ENCODE measurements at places on chromosomes 11 and 22. TPM values are rescaled to one million over a fixed set of nuclear protein-coding genes. Genes with fewer than 3 reads are reported as not detected.

DNA sequence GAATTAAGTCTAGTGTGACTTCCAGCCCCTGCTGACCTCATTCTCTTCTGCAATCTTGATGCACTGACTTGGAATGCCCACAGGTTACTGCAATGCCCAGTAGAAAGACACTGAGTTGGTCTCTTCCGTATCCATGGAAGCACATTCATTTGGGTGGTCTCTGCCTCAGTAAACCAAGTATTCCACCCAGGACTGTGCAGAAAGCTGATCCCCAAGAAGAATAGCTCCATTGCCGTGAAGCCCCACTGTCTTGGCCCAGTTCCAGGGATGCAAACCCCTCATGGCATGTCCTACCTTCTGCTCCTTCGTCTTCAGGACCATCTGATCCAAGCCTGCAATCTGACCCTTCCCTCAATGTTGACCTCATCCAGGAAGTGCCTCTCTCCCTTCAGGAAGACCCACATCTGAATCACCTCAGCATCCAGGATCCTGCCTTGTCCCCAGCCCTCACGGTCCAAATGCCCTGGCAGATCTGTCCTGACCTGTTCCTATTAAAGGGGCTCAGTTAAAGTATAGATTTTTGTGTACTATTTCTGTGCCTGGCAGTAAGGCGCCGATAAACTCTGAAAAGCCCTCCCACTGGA, 425.8 kb downstream of the SOX6 start:
- H3K27me3 ChIP-seq, result no peaks in the 10 kb centered on the region
- H3K4me1 ChIP-seq, result no peaks in the 10 kb centered on the region
- no peaks in the 10 kb centered on the region for H3K36me3 ChIP-seq
- H3K27ac ChIP-seq, result no peak overlapping the region
- H3K4me3 ChIP-seq, result no peak overlapping the region

DNA sequence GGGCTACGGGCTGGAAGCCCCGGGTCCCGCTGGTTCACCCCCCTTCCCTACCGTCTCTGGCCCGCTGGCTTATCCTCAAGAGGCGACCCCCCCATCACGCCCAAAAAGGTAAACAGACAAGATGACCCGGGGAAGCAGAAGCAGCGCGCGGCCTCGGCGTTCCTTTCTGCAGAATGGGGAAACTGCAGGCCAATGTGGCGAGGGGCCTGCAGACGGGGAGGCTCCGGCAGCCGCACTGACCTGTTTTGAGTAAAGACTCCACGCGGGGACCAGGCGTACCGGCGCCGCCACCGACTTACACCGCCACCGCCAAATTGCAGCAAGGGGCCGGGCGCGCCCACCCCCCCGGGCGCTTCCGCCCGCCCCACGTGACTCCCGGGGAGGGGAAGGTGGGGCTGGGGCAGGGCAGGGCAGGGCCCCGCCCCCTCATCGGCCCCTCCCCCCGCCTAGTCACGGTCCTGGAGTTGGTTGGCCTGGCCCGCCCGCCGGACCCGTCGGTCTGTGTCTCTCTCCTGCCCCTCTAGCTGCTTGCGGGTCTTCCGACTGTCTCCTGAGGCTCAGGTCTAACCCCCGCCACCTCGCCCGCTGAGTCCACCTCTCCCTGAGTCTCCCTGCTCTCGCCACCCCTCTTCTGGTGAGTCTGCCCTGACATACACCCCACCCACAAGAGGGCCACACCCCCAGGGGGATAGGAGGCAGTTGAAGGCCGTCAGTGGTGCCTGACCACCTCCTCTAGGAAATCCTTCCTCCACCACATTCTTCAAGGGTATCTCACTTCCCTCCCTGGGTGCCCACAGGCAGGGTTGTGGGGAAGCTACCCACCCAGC, at the start of gene ARAP1:
Gene ARAP1, minus strand, starts transcription at position 321 of the 827 bp plus-strand sequence. CDS start 25,280 bp downstream, outside the sequence.
- DNase-seq, result peak; percentile 90
- no peaks in the 10 kb centered on the region for H3K27me3 ChIP-seq

TPST2 gene
- 39.9 TPM for total RNA-seq

- peak overlapping the region; percentile 96 for H3K27ac ChIP-seq
- peak; percentile 98 for DNase-seq
- no peaks in the 10 kb centered on the region for H3K36me3 ChIP-seq
- peaks cover 54% of the 10 kb centered on the region for H3K4me1 ChIP-seq
- no peaks in the 10 kb centered on the region for H3K27me3 ChIP-seq
Measured at GRCh38 chr11:46290598-46291309, 13.3 kb downstream of the CREB3L1 start.

DNA sequence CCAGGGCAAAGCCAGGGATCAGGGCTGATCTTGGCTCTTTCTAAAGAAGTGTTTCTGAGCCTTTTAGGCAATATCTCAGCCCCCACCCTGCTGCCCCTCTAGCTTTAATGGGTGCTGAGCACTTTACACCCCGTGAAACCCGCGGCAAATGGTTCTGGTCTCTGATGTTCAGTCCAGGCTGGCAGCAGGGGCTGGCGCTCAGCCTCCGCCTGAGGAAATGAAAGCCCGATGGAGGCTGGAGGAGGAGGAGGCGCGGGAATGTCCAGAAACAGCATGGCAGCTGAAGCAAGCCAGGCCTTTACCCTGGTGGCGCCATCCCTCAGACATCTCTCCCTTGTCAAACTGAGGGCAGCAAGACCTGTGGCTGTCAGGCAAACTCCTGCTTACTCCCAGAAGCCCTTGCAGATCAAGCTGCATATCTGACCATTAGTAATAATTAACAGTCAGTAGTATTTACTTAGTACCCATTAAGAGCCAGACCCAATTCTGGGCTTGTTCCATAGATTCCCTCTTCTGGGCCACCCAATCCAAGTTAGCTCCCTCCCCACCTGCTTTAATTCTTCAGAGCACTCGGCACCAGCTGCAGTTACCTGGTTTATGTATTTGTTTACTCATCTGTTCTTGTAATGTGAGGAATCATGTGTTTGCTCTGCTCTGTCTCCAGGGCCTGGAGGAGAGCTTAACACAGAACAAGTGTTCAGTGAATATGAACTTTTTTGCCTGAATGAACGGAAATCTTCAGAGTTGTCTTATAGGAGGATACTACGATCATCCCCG, 15.0 kb upstream of the ALX4 start:
- no peak overlapping the region for H3K4me3 ChIP-seq
- peaks cover 12% of the 10 kb centered on the region for H3K4me1 ChIP-seq
- H3K27ac ChIP-seq, result peak overlapping the region; percentile 48
- DNase-seq, result peak; percentile 62
- no peaks in the 10 kb centered on the region for H3K36me3 ChIP-seq

DNA sequence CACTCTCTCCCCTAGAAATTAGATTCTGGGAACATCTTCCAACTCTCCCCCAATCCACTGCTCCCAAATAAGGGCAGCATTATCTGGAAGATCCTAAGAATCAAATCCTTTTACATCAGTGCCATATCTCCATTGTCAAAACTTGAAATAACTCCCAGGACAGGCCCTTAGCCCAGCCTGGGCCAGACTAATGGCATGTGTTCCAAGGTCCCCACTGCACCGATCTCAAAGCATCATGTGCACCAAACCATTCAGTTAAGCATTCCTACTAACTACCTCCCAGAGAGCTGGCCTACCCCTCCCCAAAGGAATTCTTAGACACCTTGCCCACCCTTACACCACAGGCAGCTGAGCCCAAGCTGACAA, 44.2 kb upstream of the POU2AF1 start:
- no peaks in the 10 kb centered on the region for H3K36me3 ChIP-seq
- no peaks in the 10 kb centered on the region for H3K4me1 ChIP-seq
- H3K27ac ChIP-seq, result no peak overlapping the region
- DNase-seq, result no peak
- H3K4me3 ChIP-seq, result no peak overlapping the region
- no peaks in the 10 kb centered on the region for H3K27me3 ChIP-seq

GRCh38 chr11:28146123-28146751, 38.0 kb downstream of the METTL15 start:
- DNase-seq, result peak; percentile 12
- H3K36me3 ChIP-seq, result no peaks in the 10 kb centered on the region
- no peaks in the 10 kb centered on the region for H3K27me3 ChIP-seq
- H3K4me3 ChIP-seq, result no peak overlapping the region
- H3K4me1 ChIP-seq, result no peaks in the 10 kb centered on the region

DNA sequence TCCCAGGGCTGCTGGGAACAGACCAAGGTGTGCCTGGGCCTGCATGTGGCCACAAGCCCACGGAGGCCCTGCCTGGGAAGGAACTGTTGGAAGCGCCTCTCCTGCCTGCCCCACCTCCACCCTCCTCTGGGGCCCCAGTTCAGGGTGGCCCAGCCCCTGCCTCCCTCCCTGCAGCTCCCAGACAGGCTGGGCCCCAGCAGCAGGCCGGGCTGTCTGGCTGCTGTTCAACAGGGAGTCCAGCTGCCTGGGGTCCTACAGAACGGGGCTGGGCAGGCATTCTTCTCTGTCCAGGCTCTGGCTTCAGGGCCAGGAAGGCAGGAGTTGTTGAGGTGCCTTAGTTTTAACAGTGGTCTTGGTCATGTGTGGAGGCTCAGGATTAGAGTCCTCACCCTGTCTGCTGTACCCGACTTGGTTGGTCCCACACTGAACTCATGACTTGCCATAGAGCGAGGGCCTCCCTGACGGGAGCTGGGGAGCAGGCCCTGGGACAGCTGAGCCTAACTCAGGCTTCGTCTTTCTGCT, 11.8 kb downstream of the PRDM11 start:
- H3K4me3 ChIP-seq, result no peak overlapping the region
- no peaks in the 10 kb centered on the region for H3K36me3 ChIP-seq
- DNase-seq, result peak; percentile 88

GRCh38 chr22:28208036-28208435, 289.0 kb upstream of the PITPNB start:
- no peak overlapping the region for H3K4me3 ChIP-seq
- no peak for DNase-seq
- no peaks in the 10 kb centered on the region for H3K36me3 ChIP-seq
- H3K27ac ChIP-seq, result no peak overlapping the region

SERGEF gene
- total RNA-seq, result 28.7 TPM

XKR3 gene
- 0.33 TPM for total RNA-seq

- H3K4me3 ChIP-seq, result no peak overlapping the region
- peaks cover 14% of the 10 kb centered on the region for H3K4me1 ChIP-seq
- peak overlapping the region; percentile 97 for H3K27ac ChIP-seq
- H3K27me3 ChIP-seq, result no peaks in the 10 kb centered on the region
Measured at GRCh38 chr11:100776212-100776896, 89.3 kb downstream of the ARHGAP42 start.

GRCh38 chr22:50696799-50697561, 24.4 kb downstream of the SHANK3 start:
- H3K27ac ChIP-seq, result no peak overlapping the region
- peak; percentile 69 for DNase-seq
- H3K4me3 ChIP-seq, result peak overlapping the region; percentile 26
- no peaks in the 10 kb centered on the region for H3K27me3 ChIP-seq
- H3K36me3 ChIP-seq, result no peaks in the 10 kb centered on the region
- H3K4me1 ChIP-seq, result peaks cover 13% of the 10 kb centered on the region

DNA sequence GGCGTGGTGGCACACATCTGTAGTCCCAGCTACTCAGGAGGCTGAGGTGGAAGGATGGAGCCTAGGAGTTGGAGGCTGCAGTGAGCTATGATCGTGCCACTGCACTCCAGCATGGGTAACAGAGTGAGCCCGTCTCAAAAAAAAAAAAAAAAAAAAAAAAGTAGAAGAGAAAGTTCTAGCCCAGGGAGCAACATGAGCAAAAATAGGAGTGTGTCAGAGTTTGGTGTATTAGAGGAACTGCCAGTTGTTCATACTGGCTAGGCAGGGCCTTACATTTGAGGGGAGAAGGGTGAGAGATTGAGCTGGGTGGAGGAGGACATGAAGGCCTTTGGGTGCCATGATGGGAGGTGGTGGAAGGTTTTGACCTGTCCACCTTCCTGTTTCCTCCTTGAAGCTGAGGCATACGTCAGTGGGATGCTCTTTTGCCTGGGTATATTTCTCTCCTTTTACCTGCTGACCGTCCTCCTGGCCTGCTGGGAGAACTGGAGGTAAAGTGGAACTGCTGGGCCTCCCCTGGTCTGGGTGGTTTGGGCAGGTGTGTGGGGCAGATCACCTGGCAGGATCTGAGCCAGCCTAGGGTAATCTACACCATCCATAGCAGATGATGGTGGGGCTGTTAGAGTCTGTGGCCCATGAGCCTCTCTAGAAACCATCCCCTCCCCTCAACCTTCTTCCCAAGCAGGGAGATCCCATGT, 7.3 kb downstream of the SIDT2 start:
- H3K36me3 ChIP-seq, result no peaks in the 10 kb centered on the region
- H3K4me3 ChIP-seq, result no peak overlapping the region
- peak overlapping the region; percentile 57 for H3K27ac ChIP-seq

- no peaks in the 10 kb centered on the region for H3K27me3 ChIP-seq
- no peak overlapping the region for H3K27ac ChIP-seq
- no peaks in the 10 kb centered on the region for H3K4me1 ChIP-seq
- DNase-seq, result no peak
Measured at GRCh38 chr11:44018829-44019228, 29.0 kb upstream of the ACCSL start.

GRCh38 chr11:92556431-92556830, 331.8 kb downstream of the FAT3 start:
- no peak overlapping the region for H3K27ac ChIP-seq
- no peaks in the 10 kb centered on the region for H3K36me3 ChIP-seq
- DNase-seq, result peak; percentile 55
- no peak overlapping the region for H3K4me3 ChIP-seq
- H3K4me1 ChIP-seq, result no peaks in the 10 kb centered on the region

SLC16A8 gene
- total RNA-seq, result not detected

CARNS1 gene
- 0.92 TPM for total RNA-seq

- peaks cover 29% of the 10 kb centered on the region for H3K4me1 ChIP-seq
- H3K36me3 ChIP-seq, result no peaks in the 10 kb centered on the region
- peak overlapping the region; percentile 72 for H3K27ac ChIP-seq
Measured at GRCh38 chr11:102476812-102477211, 24.2 kb upstream of the TMEM123 start.

GRCh38 chr22:21832291-21833290, 34.9 kb downstream of the MAPK1 start:
- no peaks in the 10 kb centered on the region for H3K27me3 ChIP-seq
- no peak overlapping the region for H3K27ac ChIP-seq
- no peaks in the 10 kb centered on the region for H3K36me3 ChIP-seq
- DNase-seq, result peak; percentile 15

HDHD5 gene
- total RNA-seq, result 32.9 TPM

OR8G1 gene
- not detected for total RNA-seq

SLCO2B1 gene
- 79.2 TPM for total RNA-seq

DNA sequence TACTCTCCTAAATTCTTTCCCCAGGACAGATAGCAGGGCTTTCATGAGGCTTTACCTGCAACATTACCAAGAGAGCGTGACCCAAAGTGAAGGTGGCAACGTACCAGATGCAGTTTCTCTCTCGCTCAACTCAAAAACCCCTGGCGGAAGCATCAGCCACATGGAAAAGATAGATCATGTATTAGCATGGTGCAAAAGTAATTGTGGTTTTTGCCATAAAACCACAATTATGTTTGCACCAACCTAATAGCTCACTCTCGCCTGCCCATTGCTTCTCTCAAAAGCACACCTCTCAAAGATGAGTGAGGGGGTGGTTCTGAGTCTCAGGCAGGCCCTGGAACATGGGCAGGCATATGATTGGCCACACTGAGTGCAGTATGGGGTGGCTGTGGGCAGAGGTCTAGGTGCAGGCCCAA, 7.0 kb downstream of the MS4A6A start:
- H3K4me3 ChIP-seq, result no peak overlapping the region
- no peak overlapping the region for H3K27ac ChIP-seq
- H3K4me1 ChIP-seq, result no peaks in the 10 kb centered on the region

- no peak overlapping the region for H3K27ac ChIP-seq
- no peak overlapping the region for H3K4me3 ChIP-seq
- DNase-seq, result no peak
Measured at GRCh38 chr11:118105657-118106305, 19.0 kb upstream of the SMIM35 start.

GRCh38 chr11:16511116-16512114, 155.1 kb upstream of the SOX6 start:
- peak overlapping the region; percentile 22 for H3K27ac ChIP-seq
- peak; percentile 30 for DNase-seq
- no peaks in the 10 kb centered on the region for H3K36me3 ChIP-seq
- H3K4me1 ChIP-seq, result no peaks in the 10 kb centered on the region
- H3K27me3 ChIP-seq, result no peaks in the 10 kb centered on the region

GRCh38 chr11:116833816-116834534, 3.4 kb downstream of the APOA1 start:
- no peaks in the 10 kb centered on the region for H3K27me3 ChIP-seq
- H3K36me3 ChIP-seq, result no peaks in the 10 kb centered on the region
- H3K4me3 ChIP-seq, result no peak overlapping the region
- H3K27ac ChIP-seq, result peak overlapping the region; percentile 63
- DNase-seq, result no peak

Measured in hepatocyte (in vitro differentiated cells).